T-helper 22 cell (primary cell): ENCODE measurements at places on chromosomes 12 and 14.

DNA sequence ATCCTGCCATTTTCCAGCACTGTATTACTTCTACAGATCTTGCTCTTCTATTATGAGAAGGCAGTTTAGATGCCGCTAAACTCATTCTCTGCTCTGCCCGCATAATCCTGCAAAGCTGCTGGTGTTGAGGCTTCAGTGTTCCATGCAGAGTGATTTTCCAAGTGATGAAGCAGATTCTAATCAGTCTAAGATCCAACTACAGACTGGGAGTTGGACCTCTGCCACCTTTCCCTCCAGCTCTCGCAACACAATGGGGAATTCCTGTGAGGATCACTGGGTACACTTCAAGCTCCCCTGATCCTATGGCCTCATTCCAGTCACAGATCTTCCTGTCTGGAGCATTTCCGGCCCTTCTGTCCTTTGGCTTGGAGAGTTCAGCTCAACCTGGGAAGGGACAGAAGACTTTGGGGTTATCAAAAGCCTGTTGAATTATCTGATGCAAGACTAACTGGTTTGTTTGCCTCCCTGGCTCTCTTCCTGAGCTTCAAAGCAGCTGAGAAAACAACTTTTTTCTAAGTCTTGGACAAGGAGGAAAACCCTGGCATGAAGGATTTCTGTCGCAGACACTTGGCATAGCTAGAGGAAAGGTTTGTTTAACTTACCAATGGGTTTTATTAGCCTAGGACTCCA lies 333.9 kb downstream of the ZFP36L1 start:
- no peak for DNase-seq

- DNase-seq: no peak
These were observed 17.3 kb downstream of the KLRK1 start for GRCh38 chr12:10372559-10372958.

GRCh38 chr12:113448873-113449272 lies 22.8 kb downstream of the LHX5 start:
- DNase-seq: no peak

DNA sequence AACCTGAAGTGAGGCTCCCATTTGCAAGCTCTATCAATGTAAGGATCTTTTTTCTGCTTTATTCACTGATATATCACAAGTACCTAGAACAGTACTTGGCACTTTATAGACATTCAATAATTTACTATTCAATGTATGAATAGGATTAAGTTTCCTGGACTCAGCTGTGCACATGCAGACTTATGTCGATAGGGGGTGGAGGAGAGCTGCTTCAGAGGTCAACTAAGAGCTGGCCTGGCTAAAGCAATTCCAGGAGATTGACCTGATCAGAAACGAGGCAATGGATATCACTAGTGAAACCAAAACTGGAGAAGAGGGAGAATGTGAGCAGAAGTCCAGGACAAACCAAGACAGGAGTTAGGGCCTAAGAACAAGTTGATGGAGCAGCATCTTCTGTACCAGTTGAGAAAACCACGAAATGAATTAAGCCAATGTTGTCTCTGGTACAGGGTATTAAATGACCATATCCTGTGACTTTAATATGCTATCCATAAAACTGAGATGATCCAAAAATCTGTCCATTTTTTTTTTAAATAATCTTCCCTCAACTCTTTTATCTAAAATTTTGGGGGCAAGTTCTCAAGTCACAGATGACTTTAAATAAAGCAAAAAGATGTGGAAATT lies 169.2 kb downstream of the PIK3C2G start:
- no peak for DNase-seq

DNA sequence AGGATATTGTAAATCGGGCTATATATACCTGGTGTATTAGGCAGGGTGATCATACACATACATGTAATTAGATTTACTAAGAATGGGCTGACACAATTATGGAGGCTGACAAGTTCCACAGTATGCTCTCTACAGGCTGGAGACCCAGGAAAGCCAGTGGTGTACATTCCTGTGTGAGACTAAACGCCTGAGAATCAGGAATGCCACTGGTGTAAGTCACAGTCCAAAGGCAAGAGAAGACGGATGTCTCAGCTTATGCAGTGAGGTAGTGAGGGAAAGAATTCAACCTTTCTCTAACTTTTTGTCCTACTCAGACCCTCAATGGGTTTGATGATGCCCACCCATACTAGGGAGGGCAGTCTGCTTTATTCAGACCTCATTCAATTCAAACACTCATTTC lies 57.1 kb downstream of the METTL25 start:
- DNase-seq: no peak

GRCh38 chr14:37708481-37708880 lies 113.1 kb downstream of the TTC6 start:
- no peak for DNase-seq
